Karpas-422 (cell line): ENCODE measurements at places on chromosomes 3 and 15. TPM values are rescaled to one million over a fixed set of nuclear protein-coding genes. Genes with fewer than 3 reads are reported as not detected.

ANKRD34C gene
- total RNA-seq = 0.93 TPM in 1 of 2 replicates, not detected in the other

ZNF662 gene
- not detected in 2 replicates for total RNA-seq

GNL3 gene
- 96.9 and 138 TPM in 2 replicates for total RNA-seq

TBC1D21 gene
- total RNA-seq = not detected in 2 replicates

- DNase-seq = no peak
Measured at GRCh38 chr15:26805470-26805869, 32.6 kb upstream of the GABRB3 start.

- no peak for DNase-seq
Measured at GRCh38 chr3:52076896-52077780, 20.8 kb upstream of the DUSP7 start.

DNA sequence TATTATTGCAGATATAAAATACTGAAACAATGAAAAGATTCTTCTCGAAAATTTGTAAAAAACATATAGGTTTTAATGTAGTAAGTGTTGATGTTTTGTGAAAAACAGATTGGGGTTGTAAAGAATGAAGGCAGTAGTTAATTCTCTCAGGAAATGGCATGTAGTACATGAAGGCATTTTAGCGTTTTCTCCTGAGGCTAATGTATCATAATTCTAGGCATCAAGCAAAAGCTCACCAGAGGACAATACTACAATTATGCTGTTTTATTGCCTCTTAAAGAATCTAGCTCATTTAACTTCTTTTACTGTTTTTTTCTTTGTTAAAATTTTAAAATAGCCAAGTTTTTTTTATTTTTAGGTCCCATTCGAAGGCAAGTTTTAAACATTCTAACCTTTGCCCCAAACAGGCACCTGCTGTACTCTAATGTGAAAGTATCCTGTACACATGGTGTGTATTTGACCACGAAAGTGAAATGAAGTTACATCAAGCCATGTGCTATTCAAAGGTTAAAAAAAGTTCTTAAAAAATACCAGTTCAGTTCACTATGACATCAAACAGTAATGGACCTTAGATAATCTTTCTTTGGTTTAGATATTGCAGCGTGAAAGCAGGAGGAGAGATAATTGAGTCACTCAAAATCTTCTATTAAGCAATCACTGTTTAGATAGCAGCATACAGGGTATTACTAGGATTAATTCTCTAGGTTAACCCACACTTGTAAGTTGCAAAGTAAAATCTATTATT, 163.6 kb downstream of the ECT2 start:
- DNase-seq = no peak

DNA sequence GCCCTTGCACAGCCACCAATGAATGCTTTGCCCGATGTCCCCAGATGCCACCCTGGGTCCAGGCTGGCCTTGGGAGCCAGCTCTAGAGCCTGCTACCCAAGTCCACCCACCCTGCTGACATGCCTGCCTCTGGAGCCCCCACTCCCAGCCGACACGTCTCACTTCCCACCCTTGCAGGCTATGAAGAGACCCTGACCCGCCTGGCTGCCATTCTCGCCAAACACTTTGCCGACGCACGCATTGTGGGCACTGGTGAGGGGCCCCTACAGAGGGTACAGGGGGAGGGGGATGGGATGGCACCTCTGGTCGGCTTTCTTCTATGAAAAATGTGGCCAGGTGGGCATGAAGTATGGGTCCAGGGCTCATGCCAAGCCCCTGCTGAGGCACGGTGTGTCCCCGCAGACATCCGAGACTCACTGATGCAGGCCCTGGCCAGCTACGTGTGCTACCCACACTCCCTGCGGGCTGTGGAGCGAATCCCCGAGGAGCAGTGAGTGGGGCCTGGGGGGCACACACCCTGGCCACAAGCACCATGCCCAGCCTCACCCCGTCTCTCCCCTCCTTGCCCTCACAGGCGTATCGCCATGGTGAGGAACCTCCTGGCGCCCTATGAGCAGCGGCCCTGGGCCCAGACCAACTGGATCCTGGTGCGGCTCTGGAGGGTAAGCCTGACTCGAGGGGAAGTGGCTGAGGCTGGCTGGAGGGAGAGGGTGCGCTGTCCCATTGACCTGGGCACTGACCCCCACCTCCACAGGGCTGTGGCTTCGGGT, 6.0 kb downstream of the AMIGO3 start:
- no peak for DNase-seq

DNA sequence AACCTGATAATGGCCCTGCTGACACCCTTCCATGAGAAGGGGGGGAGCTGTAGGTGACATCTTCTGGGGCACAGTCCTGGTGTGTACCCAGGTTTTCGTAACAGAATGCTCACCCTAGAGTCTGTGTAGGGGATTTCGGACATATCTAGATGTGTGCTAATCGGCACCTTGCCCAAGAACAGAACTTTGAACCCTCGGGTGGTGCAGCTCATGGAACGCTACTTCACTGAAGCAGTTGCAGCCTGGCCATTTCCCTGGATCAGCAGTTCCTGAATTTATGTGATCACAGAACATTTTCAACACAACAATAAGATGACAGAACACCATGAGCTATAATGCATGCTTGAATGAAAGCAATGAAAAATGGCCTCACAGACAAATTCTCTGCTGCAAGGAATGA, 57.5 kb upstream of the MUC13 start:
- DNase-seq = no peak

DNA sequence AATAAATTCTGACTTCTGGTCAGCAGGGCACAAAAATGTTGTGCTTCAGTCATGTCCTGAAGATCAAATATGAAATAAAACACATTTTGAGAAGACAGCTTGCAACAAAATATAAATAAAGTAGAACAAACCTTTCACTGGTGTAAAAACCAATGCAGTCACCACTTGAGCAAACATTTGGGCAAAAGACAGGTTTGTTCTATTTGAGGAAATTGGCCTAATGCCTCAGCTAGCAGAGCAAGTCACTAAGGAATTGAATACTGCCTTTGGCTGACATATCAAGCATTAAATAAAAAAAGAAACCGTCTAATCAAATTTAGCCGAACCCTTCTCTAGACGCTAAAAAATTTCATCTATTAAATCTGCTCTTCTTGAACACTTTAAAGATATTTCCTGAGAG, 475.4 kb upstream of the CNTN3 start:
- no peak for DNase-seq

DNA sequence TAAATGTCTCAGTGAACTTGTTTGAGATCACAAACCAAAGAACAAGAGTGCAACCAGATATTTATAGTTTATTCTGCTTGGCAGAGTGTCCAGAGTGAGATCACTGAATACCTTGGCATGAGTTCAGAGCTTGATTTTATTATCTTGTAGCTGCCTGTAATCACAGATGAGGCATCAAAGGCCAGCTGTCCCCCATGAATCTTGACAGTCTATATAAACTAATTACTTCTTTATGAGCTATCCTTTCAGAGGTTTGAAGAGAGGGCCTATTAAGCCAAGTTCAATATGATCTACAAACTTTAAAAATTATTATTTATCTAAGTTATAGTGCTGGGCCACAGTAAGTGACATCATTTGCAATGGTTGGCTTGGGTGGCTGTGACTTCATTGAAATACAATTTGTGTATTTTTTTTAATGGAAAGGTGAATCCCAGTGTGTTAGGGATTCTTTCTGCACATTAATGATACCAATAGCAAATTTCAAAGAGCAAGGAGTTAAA, 251.5 kb downstream of the CLSTN2 start:
- DNase-seq = no peak

- no peak for DNase-seq
Measured at GRCh38 chr15:36893276-36893675, 207.1 kb downstream of the MEIS2 start.

DNA sequence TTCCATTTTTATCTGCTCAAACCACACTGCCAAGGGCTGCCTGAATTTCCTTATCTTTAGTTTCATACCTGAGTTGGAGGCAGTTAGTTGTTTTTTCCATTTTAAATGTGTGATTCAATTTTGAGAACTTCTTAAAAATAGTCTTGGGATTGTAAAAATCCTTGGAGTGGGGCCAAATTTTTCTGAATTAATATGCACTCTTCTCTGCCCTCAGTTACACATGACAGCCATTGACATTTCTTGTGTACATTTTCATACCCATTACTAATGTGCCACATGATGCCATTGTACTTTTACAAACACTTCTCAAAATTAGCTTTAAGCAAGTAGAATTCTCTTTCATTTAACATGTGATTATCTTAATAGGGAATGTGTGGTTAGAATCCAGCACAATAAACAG, 141.7 kb downstream of the C3orf38 start:
- no peak for DNase-seq

GRCh38 chr15:67794832-67795574, 30.3 kb upstream of the SKOR1 start:
- DNase-seq = no peak

DNA sequence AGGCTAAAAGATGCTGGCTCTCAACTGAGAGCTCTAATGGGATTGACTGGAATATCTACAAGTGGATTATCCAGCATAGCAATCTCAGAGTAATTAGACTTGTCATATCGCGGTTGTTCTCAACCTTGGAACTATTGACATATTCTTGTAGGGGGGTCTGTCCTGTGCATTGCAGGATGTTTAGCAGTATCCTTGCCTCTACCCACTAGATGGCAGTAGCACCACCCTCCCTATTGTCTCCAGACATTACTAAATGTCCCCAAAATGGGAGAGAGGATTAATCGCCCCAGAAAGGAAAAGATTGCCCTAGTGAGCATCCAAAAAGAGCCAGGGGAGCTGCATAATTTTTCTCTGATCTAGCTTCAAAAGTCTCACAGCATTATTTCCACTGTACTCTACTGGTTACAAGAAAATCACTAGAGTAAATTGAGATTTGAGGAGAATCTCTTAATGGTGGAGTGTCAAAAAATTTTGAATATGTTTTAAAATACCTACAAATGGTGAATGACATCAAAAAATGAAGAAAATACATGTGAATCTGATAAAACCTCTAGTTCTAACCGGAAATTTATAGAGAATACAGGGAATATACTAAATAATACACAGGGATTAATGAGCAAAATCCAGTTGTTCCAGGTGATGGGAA, 388.2 kb upstream of the AGTR1 start:
- DNase-seq = peak; percentile 91

GRCh38 chr3:12334786-12335185, 45.9 kb downstream of the PPARG start:
- no peak for DNase-seq

- no peak for DNase-seq
Measured at GRCh38 chr3:151526757-151527156, 65.9 kb upstream of the IGSF10 start.

- DNase-seq = no peak
Measured at GRCh38 chr3:66617351-66617750, 116.5 kb upstream of the LRIG1 start.
